NCI-H748 treated with DMSO at 0.1 percent for 48 hours (cell line): ENCODE measurements at places on chromosomes 12 and 14.

- DNase-seq: no peak
Observed at GRCh38 chr12:49531745-49532144, 7.1 kb upstream of the KCNH3 start.

- peak; percentile 9 for DNase-seq
Observed at GRCh38 chr14:95943699-95944098, 67.1 kb downstream of the TUNAR start.

GRCh38 chr14:81480741-81481140, 52.9 kb downstream of the SEL1L start:
- DNase-seq: no peak

GRCh38 chr14:35342489-35343010, 50.4 kb downstream of the PSMA6 start:
- no peak for DNase-seq

GRCh38 chr14:23789696-23790095, 153.5 kb downstream of the DHRS2 start:
- DNase-seq: no peak

- DNase-seq: no peak
Observed at GRCh38 chr12:102676812-102677211, 196.4 kb upstream of the IGF1 start.

- DNase-seq: no peak
Observed at GRCh38 chr12:52796839-52797528, 1.1 kb upstream of the KRT3 start.

DNA sequence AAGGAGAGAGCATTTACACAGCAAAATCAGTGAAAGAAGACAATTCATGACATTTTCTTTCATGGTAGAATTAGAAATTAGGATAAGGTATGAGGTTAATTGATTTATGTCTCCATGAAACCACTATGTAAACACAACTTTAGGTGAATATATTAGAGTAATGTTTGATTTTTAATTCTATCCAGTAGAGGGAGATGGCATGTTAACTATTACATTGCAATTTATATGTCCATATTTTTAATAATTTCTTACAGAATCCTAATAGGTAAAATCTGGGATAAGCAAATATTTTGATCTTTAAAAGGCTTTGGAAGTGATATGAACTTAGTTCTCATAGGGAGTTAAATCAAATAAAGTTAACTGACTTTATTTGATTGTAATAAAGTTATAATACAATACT, 373.4 kb upstream of the PDE3A start:
- no peak for DNase-seq

DNA sequence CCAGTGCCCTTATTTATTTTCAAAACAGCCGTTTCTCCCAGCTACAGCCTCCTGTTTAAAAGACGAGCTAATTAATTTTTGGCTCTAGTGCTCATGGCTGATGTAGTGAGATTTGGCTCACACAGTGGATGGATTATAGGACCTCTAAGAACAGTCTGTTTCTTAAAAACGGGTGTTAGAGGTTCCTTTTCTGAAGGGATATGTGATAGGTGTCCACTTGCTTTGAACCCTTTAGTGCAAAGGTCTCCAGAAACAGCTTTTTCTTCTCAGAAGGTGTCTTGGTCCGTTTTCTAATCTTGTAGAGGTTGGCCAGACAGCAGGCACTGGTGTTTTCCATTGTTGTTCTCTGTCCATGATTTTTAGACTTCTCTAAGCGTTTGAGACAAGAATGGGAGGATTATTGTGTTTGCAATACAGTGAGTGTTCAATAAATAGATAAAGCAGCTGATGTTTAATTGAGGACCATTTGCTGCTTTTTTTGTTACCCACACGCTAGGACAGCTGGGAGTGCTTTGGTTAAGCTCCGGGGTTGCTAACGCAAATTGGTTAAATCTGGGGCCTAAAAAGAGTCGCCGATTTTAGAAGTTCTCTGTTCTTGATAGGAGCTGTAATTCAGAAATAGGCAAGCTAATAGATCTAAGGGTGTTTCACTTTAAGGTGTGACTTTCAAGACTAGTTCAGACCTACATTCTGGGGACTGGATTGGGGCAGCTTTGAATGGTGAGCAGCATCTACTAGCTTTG, 1.0 kb downstream of the BORCS5 start:
- peak; percentile 44 for DNase-seq

- DNase-seq: no peak
Observed at GRCh38 chr12:63870838-63871237, 26.3 kb downstream of the SRGAP1 start.

- no peak for DNase-seq
Observed at GRCh38 chr12:54240971-54241588, 38.8 kb downstream of the CBX5 start.
